ENCODE measurements at places on chromosomes 6 and 20. TPM values are rescaled to one million over a fixed set of nuclear protein-coding genes. Genes with fewer than 3 reads are reported as not detected.

GABRR1 gene
- total RNA-seq, result not detected

ARHGAP40 gene
- not detected for total RNA-seq

ECT2L gene
- total RNA-seq, result not detected

BMP2 gene
- total RNA-seq, result 35.0 TPM

POLR3F gene
- total RNA-seq, result 13.3 TPM

COL9A3 gene
- not detected for total RNA-seq

FKBP5 gene
- total RNA-seq, result 1.8 TPM

PROKR2 gene
- total RNA-seq, result not detected

CAGE1 gene
- not detected for total RNA-seq

TINAG gene
- not detected for total RNA-seq

TSBP1 gene
- not detected for total RNA-seq

KIF16B gene
- total RNA-seq, result 11.0 TPM

NFYA gene
- total RNA-seq, result 25.1 TPM

Measured in smooth muscle cell of the umbilical artery (primary cell).